Stimulated activated CD8-positive, alpha-beta memory T cell treated with anti-CD3 and anti-CD28 coated beads, Interleukin-7, amount 100 ng/mL, for 1 hour (primary cell): ENCODE measurements at places on chromosomes 1 and 21.

DNA sequence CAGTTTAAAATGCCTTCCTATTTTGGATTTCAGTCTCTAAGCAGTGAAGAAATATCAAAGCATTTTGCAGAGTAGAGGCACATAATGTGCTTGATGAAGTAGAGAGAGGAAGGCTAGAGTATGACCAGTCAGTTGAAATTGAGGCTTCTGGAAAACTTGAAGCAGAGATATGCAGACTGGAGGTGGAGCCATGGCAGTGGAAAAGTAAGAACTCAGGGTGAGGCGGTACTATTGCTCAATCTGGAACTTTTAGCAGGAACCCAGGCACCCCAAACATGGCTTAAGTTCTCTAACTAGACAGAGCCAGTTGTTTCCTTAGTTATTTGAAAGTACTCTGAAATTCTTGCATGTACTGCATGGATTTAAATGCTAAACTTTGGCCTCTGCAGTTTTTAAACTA, 288.6 kb downstream of the HHAT start:
- no peak for DNase-seq

DNA sequence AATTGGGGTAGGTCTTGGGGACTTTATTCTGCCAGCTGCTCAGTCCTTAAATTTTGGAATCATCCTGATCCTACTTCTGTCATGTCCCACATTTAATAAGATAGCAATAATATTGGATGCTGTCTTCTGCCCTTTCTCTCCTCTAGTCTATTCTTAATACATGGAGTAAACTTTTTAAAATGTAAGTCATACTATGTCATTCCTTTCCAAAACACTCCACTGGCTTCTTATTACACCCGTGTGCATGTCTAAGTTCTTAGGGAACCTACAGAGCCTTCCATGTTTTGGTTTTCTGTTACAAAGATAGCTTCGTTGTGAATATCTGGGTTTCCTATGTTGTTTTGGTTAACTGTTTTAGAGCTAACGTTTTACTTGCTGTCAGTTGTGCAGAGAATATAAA, 35.1 kb downstream of the USP25 start:
- DNase-seq, result no peak

- no peak for DNase-seq
Measured at GRCh38 chr1:95383111-95383510, 149.1 kb downstream of the RWDD3 start.

- DNase-seq, result no peak
Measured at GRCh38 chr1:36253161-36253862, 29.1 kb downstream of the THRAP3 start.

- no peak for DNase-seq
Measured at GRCh38 chr1:94382201-94382600, 36.0 kb upstream of the ABCD3 start.

DNA sequence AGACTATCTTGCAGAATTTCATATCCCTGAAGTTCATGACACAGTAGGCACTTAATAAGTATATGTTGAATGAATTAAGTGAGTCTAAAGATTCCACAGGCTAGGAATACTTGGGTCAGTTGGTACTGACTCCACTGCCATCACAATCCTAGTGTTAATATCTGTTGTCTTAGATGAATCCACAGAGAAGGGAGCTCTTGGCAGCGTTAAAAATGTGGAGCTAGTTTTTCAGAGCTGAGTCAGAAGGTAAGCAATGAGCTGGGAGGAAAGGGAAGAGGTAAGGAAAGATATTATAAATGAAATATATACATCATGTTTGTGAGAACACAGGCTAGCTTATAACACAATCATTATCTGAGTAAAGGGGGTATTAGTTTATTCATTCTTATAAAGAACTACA, 21.8 kb upstream of the GORAB start:
- DNase-seq, result no peak

DNA sequence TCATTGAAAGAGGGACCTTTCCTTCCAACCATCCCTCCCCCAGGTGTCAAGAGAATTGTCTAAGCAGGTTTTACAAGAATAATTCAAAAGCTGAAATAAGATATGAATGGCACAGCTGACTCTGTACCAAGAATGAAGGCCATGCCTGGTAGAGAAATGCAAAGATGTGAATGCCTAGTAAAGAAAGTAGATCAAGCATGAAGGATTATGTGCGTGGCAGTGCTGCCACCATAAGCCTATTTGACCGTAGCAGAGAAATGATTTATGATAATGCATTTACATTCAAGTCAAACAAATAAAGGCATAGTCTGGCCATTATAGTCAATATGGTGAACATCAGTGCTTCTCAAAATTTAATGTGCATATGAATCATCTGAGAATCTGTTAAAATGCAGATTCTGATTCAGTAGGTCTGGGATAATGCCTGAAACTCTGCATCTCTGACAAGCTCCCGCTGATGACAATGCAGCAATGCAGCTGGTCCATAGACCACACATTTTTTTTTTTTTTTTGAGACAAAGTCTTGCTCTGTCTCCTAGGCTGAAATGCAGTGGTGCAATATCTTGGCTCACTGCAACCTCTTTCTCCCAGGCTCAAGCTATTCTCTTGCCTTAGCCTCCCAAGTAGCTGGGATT, 16.6 kb upstream of the CLCA4 start:
- no peak for DNase-seq
